ENCODE measurements at places on chromosomes 4 and X.

DNA sequence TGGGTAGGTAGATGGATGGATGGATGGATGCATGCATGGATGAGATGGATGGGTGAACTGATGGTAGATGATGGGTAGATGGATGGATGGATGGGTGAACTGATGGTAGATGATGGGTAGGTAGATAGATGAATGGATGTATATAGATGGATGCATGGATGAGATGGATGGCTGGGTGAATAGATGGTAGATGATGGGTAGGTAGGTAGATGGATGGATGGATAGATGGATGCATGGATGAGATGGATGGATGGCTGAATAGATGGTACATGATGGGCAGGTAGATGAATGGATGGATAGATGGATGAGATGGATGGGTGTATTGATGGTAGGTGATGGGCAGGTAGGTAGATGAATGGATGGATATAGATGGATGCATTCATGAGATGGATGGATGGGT, 15.1 kb upstream of the SLC25A6 start:
- H3K27me3 ChIP-seq, result no peaks in the 10 kb centered on the region
- no peak overlapping the region for H3K4me3 ChIP-seq
- H3K36me3 ChIP-seq, result peaks cover 55% of the 10 kb centered on the region
- H3K4me1 ChIP-seq, result no peaks in the 10 kb centered on the region
- no peak overlapping the region for H3K27ac ChIP-seq
- DNase-seq, result no peak

GRCh38 chr4:151604238-151604637, 156.6 kb downstream of the GATB start:
- H3K27ac ChIP-seq, result no peak overlapping the region

GRCh38 chr4:159060161-159060560, 42.7 kb upstream of the RAPGEF2 start:
- H3K36me3 ChIP-seq, result no peaks in the 10 kb centered on the region
- H3K27ac ChIP-seq, result no peak overlapping the region
- no peak for DNase-seq
- no peak overlapping the region for H3K4me3 ChIP-seq
- H3K27me3 ChIP-seq, result no peaks in the 10 kb centered on the region

GRCh38 chr4:174483792-174484191, 38.5 kb downstream of the HPGD start:
- no peak overlapping the region for H3K4me3 ChIP-seq
- H3K27ac ChIP-seq, result no peak overlapping the region
- no peaks in the 10 kb centered on the region for H3K36me3 ChIP-seq
- DNase-seq, result no peak

- no peak overlapping the region for H3K4me3 ChIP-seq
- no peak overlapping the region for H3K27ac ChIP-seq
- no peaks in the 10 kb centered on the region for H3K27me3 ChIP-seq
These were observed 124.2 kb upstream of the EOLA2 start for GRCh38 chrX:150062292-150063137.

- H3K27ac ChIP-seq, result no peak overlapping the region
- H3K4me1 ChIP-seq, result no peaks in the 10 kb centered on the region
- no peak for DNase-seq
- no peak overlapping the region for H3K4me3 ChIP-seq
- no peaks in the 10 kb centered on the region for H3K36me3 ChIP-seq
- no peaks in the 10 kb centered on the region for H3K27me3 ChIP-seq
These were observed 137.8 kb upstream of the HS3ST1 start for GRCh38 chr4:11566444-11567022.

GRCh38 chr4:83139514-83140156, 25.1 kb upstream of the PLAC8 start:
- H3K36me3 ChIP-seq, result no peaks in the 10 kb centered on the region
- no peaks in the 10 kb centered on the region for H3K4me1 ChIP-seq
- H3K27me3 ChIP-seq, result no peaks in the 10 kb centered on the region
- DNase-seq, result no peak

GRCh38 chr4:75848891-75849290, 53.4 kb downstream of the PPEF2 start:
- peaks cover 15% of the 10 kb centered on the region for H3K4me1 ChIP-seq
- no peaks in the 10 kb centered on the region for H3K27me3 ChIP-seq
- H3K36me3 ChIP-seq, result no peaks in the 10 kb centered on the region
- no peak for DNase-seq
- H3K4me3 ChIP-seq, result no peak overlapping the region
- H3K27ac ChIP-seq, result no peak overlapping the region

- no peaks in the 10 kb centered on the region for H3K36me3 ChIP-seq
- H3K27ac ChIP-seq, result no peak overlapping the region
- H3K4me1 ChIP-seq, result no peaks in the 10 kb centered on the region
- no peak overlapping the region for H3K4me3 ChIP-seq
- DNase-seq, result no peak
- H3K27me3 ChIP-seq, result no peaks in the 10 kb centered on the region
These were observed 146.8 kb upstream of the NALF2 start for GRCh38 chrX:69357317-69357716.

DNA sequence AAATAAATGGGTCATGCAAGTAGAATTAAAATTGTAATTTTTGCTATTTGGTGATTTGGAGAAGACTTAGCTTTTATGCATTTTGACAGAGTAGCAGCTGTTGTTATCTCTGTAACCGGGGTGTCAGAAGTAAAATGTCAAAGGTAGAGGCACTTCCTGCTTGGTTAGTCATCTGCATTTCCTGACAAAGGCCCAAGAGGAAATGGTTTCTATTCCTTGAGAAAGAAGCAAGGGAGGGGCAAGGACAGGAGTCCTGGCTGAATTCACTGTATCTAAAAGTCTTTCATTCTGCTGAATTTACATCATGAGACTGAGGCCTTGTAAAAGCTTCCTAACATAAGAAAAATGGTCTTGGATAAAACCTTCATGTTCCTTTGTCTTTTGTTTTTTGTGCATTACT, 550.9 kb upstream of the BOD1L1 start:
- no peak overlapping the region for H3K4me3 ChIP-seq
- DNase-seq, result no peak
- no peaks in the 10 kb centered on the region for H3K4me1 ChIP-seq
- H3K36me3 ChIP-seq, result no peaks in the 10 kb centered on the region
- no peaks in the 10 kb centered on the region for H3K27me3 ChIP-seq
- no peak overlapping the region for H3K27ac ChIP-seq

GRCh38 chrX:124117325-124117724, 155.8 kb downstream of the STAG2 start:
- DNase-seq, result no peak
- H3K4me3 ChIP-seq, result no peak overlapping the region
- H3K36me3 ChIP-seq, result no peaks in the 10 kb centered on the region
- H3K4me1 ChIP-seq, result no peaks in the 10 kb centered on the region
